ENCODE measurements at places on chromosomes 6 and 20.

DNA sequence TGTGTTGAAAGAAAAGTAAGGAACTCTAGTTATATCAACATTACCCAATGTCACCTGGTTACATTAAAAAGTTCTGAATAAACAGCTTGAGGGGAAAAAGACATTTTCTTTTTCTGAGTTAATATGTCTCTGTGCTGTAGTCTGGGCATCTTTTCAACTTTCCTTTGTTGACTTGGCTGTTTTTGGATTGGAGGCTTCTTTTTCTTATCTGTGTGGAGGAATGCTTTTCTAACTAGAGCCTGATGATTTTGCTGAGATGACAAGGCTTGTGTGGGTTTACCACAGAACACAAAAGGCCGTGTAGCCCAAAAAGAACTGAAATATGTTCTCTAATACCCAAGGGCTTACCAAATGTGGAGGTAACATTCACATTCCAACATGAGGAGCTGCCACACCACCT, 161.8 kb downstream of the KCNQ5 start:
- no peak for DNase-seq

DNA sequence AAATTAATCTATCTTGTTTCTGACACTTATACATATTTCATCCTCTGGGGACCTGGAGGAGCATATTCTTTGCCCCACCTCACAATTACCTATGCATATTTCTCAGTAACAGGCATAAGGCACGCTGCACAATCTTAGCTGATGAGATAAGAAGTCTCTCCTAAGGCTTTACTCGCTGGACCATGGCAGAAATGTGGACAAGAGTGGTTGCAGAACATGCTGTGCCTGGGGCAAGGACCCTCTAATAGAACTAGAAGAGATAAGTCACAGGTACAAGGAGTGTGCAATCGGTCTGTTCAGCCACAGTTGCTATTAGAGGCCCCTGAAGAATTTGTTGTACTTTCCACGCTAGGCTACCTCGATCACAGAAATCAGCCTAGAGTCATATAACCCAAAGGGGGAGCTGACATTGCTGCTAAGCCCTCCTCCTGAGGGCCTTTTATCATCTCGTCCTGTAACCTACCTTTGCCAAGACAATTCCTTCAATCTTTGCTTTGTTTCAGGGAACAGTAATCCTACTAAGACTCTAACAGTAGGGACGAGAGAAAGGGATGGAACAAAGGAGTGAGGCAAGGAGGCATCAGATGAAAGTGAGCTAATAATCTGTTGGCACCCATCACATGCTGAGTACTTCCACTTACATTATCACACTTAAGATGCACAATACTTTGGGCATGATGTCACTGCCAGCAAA, 16.1 kb upstream of the DEFB129 start:
- no peak for DNase-seq

GRCh38 chr6:165752451-165752850, 89.4 kb upstream of the PDE10A start:
- no peak for DNase-seq

DNA sequence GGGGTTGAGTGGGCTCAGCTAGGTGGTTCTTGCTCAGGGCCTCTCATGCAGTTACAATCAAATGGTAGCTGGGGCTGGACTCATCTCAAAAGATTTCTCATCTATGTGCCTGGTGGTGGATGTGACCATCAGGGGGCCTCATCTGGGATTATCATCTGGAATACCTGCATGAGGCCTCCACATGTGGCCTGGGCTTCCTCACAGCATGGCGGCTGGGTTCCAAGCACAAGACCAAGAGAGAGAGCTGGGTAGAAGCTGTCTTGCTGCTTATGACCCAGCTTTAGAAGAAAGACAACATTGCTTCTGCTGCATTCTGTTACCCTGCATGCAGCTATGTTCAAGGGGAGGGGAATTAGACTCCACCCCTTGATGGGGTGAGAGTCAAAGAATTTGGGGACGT, 22.5 kb downstream of the ARHGAP40 start:
- DNase-seq = no peak

- no peak for DNase-seq
Observed at GRCh38 chr6:155123520-155123919, 128.4 kb downstream of the TIAM2 start.

DNA sequence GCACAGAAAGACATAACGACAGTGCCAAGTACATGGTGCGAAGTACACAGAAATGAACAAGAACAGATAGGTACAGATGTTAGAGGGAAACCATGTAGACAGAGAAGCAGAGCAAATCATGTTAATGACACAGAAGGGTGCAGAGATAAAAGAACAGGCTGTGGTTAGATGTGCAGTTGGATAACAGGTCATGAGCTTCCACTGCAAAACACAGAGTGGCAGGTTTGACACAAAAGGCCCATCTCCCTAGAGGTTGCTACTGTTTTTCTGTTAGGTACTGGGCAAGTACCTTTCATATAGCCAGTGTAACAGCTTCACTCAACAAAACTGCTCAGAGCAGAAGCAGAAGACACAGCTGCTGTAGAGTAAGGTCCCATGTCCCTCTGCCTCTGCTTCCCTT, 84.6 kb downstream of the AK9 start:
- no peak for DNase-seq

DNA sequence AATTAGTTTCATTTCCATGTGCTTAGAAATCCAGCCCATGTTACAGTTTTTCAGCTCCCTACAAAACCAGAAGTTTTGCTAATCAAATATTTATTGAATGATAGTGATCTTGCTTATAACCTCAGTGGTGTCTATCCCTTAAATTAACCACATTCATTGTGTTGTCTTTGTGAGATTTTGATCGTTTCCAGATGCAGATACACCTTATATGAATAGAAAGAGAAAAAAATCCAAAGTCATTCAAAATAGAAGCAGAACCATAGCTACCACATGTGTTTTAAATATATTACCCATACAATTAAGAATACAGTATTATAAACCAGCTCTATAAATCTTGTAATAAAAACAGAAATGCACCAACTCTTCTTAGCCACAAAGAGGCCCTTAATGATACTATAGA, 60.6 kb upstream of the RREB1 start:
- DNase-seq = no peak

- DNase-seq = no peak
Observed at GRCh38 chr20:43903953-43904826, 10.5 kb upstream of the TOX2 start.

GRCh38 chr6:23389386-23389785, 736.6 kb upstream of the NRSN1 start:
- no peak for DNase-seq

GRCh38 chr6:69980624-69981023, 114.3 kb downstream of the COL19A1 start:
- DNase-seq = no peak

DNA sequence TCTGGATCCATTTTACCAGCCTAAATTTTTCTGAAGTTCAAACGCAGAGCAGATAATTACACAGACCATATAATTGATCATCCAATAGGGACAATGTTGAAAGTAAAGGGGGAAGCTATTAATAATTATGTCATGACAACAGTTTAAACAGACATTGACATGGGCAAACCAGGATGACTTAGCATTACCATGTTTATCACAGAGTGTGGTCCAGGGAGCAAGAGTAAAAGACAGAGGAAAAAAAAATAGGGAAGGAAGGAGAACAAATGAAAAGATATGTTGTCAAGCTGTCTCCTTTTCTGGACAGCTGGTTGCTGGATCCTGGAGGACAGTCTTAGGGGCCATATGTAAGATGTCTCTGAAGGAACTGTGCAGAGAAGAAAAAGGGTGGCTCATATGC, 69.4 kb upstream of the FBXL4 start:
- no peak for DNase-seq

- peak; percentile 50 for DNase-seq
Observed at GRCh38 chr20:21099751-21100577, 6.2 kb downstream of the LINC00237 start.

GRCh38 chr6:134422426-134423231, 104.7 kb upstream of the SGK1 start:
- DNase-seq = no peak

DNA sequence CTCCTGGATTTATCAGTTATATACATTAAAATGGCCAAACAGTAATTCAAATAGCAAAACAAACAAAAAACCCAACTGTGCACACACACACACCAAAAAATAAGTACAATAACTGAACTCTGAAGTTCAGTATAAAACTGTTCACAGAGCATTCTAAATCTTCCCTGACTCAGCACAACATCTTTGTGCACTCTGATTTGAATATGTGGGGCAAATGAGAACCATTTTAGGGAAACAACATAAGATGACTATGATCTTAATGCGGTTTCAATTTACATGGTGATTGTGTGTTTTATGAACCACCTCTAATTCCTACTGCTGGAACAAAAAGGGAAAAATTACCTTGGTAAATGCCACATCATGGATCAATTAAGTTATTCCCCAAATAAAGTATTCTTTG, 41.7 kb downstream of the PLAGL1 start:
- no peak for DNase-seq

- DNase-seq = no peak
Observed at GRCh38 chr6:163705923-163706322, 291.4 kb downstream of the QKI start.

- DNase-seq = no peak
Observed at GRCh38 chr6:134035823-134036296, 16.6 kb downstream of the SLC2A12 start.

- no peak for DNase-seq
Observed at GRCh38 chr6:86152546-86152945, 509.9 kb upstream of the SYNCRIP start.

DNA sequence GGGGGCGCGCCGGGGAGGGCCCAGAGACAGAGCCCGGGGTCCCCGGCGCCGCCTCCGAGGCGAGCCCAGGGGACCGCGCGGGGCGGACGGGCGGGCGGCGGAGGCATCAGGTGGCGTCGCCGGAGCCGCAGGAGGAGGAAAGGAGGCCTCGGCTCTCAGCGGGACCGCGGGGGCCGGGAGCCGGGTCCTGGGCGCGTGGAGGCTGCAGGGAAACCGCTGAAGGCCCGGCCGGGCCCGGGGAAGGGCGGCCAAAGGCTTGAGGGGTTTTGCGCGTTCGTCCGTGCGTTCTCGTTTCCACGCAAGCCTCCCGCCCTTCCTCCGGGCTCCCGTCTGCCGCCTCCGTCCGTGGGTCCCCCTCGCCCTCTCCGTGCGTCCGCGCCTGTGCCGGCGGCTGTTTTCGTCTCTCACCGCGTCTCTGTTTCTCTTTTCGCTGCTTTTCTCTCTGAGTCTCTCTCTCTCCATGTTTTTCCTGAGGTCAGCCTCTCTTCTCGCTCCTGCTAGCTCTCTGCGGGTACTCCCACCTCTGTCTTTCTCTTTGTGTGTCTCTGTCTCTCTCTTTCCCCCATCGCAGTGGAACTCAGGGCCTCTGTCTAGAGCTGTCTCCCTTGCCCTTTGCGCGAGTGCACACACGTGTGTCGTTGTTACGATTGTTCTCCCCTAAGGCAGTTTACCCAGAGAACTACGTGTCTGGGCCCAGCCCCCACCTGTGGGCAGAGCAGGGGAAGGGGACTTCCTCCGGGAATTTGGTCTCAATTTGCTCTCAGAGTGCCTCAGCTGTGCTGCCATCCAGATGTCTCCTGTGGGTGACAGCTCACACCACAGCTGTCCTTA, 2.1 kb downstream of the IRF4 start:
- no peak for DNase-seq

GRCh38 chr20:5211803-5212714, 85.3 kb downstream of the CDS2 start:
- no peak for DNase-seq

DNA sequence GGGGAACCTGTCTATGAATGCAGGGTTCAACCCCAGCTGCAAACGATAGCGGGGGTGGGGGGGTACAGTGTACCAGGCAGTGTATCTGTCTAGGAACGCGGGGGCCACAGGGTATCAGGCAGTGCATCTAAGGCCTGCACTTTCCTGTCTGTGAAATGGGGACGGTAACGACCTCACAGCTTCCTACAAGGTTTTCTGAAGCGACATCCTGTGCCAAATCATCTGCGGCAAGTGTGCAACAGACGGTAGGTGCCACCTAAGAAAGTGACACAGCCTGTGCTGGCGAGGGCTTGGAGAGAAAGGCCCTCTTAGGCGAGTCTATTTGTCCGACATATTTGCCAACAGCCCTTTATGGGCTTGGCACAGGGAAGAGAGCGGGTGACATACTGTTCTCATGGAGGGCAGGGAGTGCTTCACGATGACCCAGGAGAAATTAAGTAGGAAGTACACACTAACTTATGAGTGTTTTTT, 3.8 kb downstream of the DIDO1 start:
- no peak for DNase-seq

GRCh38 chr6:47357827-47358226, 48.1 kb upstream of the TNFRSF21 start:
- no peak for DNase-seq

- no peak for DNase-seq
Observed at GRCh38 chr20:63319164-63320040, 26.4 kb downstream of the COL20A1 start.

GRCh38 chr20:62470001-62470400, 5.8 kb downstream of the GATA5 start:
- DNase-seq = no peak

- no peak for DNase-seq
Observed at GRCh38 chr20:57910716-57911115, 200.9 kb upstream of the PMEPA1 start.

DNA sequence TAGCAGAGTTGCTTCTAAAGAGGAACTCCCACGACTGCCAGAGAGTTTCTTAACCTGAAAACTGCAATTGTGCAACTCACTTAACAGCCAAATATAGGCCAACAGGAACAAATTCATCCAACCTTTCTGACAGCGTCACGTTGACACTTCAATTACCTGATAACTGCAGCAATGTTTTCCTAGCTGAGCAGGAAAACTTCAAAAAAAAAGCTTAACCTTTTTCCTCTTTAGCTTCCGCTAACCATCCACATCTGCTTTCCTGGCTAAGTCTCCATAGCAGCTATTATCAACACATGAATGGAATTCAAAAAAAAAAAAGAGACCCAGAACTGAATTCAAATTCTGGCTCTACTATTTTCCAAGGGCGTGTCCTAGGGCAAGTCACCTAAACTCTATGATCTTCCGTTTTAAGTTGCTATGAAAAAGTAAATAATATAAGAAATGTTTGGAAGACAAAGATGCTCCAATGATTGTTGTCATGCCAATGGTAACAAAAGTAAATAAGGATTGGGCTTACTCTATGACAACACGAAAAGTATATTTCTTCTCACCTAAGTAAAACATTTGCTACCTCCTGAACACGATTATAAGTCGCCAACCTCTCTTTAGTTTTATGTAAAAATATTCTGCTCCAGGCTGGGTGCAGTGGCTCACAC, 524.6 kb upstream of the JARID2 start:
- no peak for DNase-seq

- no peak for DNase-seq
Observed at GRCh38 chr6:19892260-19892659, 55.1 kb downstream of the ID4 start.

DNA sequence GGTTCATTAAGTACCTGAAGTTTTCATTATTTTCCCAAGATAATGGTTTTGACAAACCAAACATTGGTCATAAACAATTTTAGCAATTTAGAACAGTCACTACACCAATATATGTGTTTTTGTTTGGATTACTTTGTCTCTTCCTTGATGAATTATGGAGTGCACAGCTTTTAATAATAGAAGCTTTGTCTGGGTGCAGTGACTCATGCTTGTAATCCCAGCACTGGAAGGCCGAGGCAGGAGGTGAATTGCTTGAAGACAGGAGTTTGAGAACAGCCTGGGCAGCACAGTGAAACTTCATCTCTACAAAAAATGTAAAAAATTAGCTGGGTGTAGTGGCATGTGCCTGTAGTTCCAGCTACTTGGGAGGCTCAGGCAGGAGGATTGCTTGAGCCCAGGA, 89.4 kb upstream of the ANKEF1 start:
- DNase-seq = no peak
